ENCODE measurements at places on chromosomes 16 and 17.

- no peak for DNase-seq
Observed at GRCh38 chr16:143456-143855, 5.0 kb upstream of the NPRL3 start.

GRCh38 chr17:2700491-2701141 is 10.9 kb downstream of the CLUH start:
- DNase-seq = peak; percentile 70

DNA sequence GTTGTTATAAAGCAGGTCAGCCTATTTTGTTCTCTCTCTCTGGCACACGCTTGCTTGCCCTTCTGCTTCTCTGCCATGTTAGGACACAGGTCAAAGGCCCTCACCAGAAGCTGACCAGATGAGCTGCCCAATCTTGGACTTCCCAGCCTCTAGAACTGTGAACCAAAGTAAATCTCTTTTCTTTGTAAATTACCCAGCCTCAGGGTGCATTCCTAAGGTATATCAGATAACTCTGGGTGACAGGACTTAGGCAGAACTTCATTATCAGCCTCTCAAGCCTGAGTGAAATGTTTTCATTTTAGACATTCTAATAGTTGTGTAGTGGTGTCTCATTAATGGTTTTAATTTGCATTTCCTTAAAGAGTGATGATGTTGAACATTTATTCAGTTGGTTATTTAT is 124.3 kb downstream of the CDRT15L2 start:
- no peak for DNase-seq

GRCh38 chr16:2529061-2529931 is 1.9 kb downstream of the CEMP1 start:
- DNase-seq = peak; percentile 85

DNA sequence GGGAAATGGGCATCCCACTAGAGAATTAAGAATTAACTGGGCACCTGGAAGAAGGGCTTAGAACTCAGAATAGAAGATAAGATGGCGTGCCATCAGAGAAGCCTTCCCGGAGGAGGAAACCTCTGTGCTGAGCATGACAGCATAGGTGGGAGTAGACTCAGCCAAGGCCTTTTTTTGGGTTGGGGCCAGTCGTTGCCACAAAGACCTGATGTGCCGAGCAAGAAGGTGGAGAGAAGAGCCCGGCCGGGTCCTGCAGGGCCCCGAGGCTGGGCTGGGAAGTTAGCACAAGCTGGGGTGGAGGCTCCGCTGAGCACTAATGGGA is 1.1 kb upstream of the RAB11FIP4 start:
- peak; percentile 75 for DNase-seq

DNA sequence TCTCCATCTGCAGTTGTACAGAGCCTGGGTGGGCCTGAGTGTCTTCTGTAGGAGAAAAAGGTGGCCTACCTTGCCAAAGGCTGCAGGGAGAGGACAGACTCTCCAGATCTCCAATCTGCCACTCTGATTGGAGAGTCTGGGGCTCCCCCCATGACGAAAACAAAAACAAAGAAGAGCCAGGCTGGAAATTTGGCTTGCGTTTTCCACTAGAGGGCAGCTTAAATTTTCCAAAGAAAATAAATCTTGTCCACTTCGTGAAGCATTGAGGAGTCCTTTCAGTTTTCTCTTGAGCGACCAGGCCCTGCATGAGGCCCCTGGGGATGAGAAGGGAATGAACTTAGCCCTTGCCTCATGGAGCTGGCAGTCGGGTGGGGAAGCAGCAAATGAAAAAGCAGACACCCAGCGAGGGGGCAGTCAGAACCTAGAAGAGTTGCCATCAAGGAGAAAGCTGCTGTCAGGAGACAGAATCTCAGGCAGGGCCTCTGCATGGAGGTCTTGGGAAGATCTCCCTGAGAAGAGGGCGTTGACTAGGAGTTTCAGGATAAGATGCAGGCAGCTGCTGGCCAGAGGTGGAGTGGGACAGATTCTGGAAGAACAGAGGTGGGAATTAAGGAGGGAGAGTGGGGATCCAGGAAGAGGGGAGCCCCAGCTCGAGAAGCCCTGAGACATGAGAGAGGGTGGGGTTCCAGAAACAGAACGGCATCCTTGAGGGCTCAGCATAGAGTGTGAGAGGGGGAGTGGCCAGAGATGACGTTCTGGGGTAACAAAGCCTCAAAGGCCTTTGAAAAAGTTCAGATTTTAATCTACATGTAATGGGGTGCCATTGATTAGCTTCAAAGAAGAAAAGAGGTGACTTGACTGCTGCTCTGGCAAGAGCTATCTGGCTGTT is 8.4 kb upstream of the SHCBP1 start:
- DNase-seq = peak; percentile 91

DNA sequence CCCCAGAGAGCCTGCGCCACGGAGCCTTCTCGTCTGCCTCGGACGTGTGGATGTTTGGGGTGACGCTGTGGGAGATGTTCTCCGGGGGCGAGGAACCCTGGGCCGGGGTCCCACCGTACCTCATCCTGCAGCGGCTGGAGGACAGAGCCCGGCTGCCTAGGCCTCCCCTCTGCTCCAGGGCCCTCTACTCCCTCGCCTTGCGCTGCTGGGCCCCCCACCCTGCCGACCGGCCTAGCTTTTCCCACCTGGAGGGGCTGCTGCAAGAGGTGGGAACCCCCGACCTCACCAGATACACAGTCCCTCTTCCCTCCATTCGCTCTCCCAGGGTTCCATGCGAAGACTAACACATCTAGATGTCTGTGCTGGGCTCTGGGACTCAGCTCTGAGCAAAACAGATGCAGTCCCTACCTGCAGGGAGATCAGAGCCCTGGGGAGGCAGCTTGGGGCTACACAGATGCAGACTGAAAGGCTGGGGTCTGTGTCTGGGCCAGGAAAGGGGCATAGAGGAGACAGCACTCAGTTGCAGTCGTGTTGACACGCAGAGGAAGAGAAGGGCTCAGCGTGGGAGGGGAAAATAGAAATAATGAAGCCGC is 3.7 kb downstream of the TNK1 start:
- DNase-seq = no peak

- no peak for DNase-seq
Observed at GRCh38 chr16:72621651-72622050, 426.3 kb downstream of the ZFHX3 start.
